ENCODE measurements at places on chromosomes 3 and 15.

GRCh38 chr3:58129041-58129770 lies 81.6 kb downstream of the DNASE1L3 start:
- DNase-seq = no peak

DNA sequence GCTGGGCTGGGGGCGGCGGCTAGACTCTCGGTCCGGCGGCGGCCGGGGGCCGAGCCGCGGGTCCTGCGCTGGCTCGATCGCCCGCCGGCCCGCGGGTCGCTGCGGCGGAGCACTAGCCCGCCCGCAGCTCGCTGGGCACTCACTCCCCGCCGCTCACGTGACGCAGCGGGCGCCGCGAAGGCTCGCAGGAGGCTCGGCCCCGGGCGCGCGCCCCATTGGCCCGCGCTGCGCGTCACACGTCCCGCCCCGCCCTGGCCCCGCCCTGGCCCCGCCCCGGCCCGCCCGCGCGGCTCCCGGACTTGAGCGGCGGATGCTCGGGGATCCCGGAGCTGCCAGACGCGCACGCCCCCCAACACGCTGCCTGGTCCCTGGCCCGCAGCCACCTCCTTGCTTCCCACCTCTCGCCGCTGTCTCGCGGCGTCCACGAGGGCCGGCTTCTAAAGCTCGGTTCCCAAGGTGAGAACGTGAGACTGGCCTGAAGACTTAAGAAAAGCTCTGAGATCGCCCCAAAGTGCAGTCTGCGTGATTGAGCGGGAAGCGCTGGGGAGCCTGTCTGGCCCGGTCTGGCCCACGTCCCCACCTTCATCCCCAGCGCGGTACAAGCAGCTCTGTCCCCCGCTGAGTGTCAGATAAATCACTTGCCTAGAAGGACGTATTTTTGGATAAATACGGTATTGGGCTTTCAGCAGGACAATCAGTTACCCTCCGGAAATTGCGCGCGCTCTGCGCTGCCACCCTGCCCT lies at the start of gene KLF15:
Gene KLF15 (minus strand): TSS at position 114 of the 743 bp plus-strand sequence. CDS start 4,486 bp downstream, outside the sequence.
- DNase-seq = peak; percentile 73

DNA sequence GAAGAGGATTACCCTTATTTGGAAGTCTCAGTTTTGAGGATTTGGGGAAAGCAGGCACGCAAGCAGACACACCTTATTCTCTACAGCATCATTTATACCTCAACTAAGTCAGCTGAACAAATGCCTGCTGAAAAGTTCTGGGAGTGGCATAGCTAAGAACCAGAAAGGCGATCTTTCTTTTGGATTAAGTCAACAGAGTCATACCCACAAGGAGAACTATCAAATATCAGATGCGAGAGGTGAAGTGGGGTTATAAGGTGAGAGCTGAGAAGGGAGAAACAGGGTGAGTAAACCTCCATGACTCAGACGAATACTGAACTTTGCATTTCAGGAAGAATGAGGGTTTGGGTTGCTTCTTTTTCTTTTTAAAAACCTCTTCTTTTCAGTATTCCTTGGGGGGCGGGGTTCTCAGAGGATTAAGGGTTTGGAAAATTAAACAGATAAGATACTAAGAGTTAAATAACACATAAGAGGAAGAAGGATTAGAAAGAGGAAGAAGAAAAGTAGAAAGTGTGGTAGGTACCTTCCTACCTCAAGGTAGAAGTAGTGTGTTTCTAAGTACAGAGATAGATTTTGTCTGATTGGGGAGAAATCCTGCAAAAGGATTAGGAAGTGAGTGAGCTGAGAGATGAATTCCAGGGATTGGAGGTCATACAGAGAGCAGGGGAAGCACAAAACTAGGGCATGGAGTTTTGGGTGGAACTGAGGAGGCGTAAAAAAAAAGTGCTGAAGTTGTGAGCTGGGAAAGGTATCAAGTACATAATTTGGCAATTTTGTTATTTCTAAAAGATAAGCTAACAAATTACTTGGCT lies 41.3 kb upstream of the ICE2 start:
- peak; percentile 42 for DNase-seq

DNA sequence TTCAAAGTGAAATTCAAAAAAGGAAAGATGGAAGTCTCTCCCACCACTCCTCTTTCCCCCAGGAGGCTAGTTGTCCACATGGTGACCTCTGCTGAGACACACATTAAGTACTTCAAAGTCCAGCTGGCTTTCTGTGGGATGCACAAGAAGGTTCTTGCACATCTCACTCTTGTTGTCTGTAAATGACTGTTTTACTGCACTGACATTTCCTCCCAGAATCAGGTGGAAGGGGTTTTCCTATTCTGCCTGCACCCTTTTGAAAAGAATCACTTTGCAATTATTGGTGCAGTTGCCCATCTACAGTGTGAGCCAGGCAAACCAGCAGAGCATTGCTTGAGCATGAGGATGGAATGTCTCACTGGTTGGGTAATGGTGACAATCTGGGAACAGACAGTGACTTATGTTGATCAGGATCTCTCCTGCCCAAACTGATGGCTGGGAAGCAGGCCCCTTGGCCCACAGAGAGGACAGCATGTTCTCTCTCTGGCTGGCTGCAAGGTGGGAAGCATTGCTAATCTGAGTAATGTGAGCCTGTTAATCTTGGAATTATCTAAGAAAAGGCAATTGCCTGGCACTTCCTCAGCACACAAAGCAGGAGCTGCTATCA lies 347.7 kb upstream of the SATB1 start:
- DNase-seq = no peak

DNA sequence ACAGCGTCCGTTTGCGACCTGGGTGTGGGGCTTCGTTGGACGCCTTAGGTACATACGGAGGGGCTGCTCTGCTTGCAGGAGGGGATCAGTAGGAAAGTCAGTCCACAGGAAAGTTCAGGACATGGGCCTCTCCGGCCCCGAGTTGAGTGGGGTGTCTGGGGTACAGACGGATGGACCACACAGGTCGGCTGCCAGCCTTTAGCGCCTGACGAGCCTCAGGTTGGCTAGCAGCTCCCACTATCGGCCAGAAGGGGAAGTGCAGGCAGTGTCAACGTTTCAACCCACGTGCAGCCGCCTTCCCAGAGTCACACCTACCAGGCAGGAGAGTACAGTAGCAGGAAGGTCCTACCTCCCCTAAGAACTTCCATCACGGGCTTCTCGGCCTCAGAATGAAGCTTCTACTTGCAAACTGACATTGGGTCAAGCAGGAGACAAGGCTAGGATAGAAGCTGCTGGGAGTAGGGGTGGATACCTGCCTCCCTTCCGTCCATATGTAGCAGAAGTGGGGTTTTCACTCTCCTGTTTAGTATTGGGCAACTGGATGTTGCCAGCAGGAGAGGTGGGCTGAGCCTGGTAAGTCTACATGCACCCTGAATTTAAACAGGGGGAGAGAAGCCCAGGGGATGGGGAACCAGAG lies 1.8 kb upstream of the SCN5A start:
- DNase-seq = peak; percentile 37

DNA sequence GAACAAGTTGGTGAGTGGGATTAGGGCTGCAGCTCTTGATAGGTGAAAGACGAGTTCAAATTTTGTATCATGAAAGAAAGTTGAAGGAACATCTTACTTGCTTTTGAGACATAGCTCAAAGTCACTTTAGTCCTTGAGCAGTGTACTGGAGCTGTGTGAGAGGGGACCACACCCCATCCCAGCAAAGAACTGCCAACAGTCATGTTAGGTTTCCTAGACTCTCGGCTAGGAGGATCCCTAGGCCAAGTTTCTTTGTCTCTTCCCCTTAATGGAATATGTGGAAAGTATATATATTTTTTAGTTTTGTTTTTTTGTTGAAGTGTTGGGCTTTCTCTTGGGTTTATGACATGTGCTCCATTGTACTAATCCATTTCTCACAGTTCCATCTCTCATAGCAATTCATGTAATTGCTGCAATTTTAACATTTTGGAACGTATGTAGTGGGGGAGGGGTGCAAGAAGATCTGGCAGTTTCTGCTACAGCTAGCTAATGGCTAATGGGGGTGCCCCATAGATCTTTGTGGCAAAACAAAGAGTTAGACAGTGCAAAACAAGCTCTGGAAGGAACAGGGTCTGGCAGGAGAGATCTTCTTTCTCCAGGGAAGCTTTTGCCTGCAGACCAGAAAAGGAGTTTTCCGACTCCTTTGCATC lies 25.1 kb downstream of the TLNRD1 start:
- no peak for DNase-seq

DNA sequence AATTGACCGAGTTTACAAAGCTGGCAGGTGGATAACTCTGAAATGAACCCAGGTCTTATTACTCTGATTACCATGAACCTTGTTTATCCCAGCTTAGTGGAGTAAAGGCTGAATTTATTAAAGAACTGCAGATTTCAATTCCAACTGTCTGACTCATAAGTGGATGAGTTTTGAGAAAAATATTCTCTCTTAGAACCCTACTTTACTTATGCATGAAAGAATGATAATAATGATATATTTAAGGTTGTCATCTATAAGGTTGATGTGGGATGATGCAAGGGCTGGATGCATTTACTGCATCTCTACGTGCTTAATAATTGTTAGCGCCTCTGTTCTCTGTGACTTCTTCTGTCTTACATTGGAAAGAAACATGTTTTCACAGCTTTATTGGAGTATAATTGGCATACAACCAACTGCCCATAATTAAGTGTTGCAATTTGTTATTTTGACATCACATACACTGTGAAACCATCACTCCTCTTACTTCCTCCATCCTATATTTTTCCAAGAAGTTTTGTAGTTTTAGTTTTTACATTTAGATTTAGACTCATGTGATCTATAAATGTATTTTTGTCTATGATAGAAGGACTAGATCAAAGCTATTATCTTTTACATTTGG lies 771.2 kb upstream of the ARRDC4 start:
- DNase-seq = no peak

- DNase-seq = no peak
Observed at GRCh38 chr15:62565634-62566026, 400.5 kb upstream of the C2CD4B start.

DNA sequence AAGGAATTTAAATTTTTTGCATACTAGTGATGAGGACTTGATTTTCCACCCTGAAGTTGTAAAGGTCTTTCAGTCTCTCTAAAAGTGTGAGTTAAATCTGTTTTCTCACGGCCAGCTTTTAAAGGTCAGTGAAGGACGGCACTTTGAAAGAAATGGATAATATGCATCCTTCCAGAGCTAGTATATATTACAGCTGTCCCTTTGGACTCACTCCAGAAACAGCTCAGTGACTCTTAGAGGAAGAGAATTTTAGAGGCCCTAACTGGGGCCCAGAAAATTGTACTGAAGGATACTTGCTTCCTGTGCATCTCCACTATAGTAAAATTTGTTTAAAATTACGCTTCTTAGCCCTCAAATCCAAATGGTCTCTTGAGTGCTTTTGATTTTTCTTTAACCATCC lies 41.6 kb downstream of the PIK3CA start:
- DNase-seq = peak; percentile 66

- peak; percentile 20 for DNase-seq
Observed at GRCh38 chr3:85567071-85567676, 608.4 kb downstream of the CADM2 start.

DNA sequence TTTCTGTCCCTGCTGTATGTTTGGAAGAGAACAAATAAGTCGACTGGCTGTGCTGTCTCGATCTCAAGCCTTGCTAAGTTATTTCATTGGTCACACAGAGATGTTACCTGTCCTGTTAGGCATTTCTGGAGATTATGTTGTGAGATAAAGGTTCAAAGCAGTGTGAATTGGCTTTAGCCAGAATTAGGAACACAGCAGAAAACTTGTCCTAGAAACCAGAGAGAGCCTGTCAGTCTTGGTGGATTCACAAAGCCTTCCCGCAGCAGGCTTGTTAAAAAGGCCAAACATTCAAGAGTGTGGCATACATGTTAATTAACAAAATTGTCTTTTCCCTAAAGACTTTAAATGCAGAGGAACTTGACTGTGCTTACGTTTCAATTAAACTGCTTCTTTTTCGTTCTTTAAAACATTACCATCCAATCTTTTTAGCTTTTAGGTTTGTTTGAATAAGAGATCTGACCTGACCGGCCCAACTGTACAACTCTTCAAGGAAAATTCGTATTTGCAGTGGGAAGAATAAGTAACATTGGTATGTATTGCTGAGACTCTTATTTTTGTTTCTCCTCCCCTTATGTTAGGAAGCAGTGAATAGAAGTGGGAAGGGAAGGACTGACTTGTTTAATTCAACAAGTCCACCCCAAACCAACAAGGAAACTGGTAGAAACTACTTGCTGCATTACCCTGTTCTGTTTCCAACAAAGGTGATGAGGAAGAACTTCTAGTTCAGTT lies 25.2 kb downstream of the ABHD2 start:
- DNase-seq = no peak

DNA sequence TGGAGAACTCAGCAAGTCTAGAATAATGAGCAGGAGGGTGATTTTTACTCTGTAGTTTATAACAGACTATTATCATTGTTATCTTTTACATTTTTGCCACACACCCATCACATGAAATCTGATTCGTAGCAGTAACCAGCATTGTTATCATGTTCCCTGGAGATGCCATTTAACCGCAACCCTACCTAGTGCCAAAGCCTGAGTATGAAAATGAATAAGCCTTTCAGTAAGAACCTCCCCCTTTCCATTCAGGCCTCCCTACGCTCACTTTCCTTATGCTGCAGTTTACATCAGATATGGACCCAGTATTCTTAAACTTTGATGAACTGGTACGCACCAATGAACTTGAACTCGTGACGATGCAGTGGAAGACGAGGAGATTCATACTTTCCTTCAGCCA lies 158.7 kb upstream of the SPRED1 start:
- no peak for DNase-seq

GRCh38 chr3:158794936-158795518 lies 6.8 kb upstream of the MFSD1 start:
- peak; percentile 32 for DNase-seq

GRCh38 chr15:73927003-73927475 lies 777 bp downstream of the LOXL1 start:
- no peak for DNase-seq

GRCh38 chr15:40787991-40788390 lies 18.2 kb downstream of the C15orf62 start:
- DNase-seq = no peak

GRCh38 chr3:18241837-18242236 lies 183.3 kb downstream of the SATB1 start:
- peak; percentile 17 for DNase-seq

DNA sequence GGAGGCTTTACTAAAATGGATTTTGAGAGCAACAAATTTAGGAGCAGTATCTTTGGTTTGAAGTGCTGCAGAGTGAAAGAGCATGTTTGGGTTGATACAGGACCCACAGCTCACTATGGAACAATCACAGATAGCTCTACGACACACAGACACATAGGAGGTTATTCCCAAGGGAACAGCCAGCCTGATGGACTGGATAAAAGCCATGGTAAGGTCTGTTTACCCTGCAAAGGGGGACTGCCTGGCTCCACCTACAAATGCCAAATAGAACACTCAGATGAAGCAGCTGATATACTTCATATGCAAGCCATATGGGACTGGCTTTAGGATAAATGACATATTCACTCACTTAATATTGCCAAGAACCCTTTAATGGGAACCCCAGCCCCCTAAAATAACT lies 75.4 kb downstream of the CDC25A start:
- DNase-seq = no peak

- DNase-seq = peak; percentile 26
Observed at GRCh38 chr3:34676436-34676835, 878.0 kb downstream of the PDCD6IP start.

DNA sequence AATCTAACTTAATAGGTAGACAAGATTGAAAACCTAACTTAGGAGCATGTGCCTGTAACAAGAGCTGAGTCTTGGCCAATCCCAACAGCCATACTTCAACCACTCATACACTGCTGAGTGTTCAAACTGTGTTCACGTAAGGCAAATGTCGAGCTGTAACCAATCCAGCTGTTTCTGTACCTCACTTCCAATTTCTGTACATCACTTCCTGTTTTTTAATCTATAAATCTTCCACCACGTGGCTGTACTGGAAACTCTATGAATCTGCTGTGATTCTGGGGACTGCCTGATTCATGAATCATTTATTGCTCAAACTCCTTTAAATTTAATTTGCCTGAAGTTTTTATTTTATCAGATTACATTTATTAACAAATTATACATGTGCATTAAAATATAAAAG lies 44.6 kb upstream of the NEDD4 start:
- DNase-seq = peak; percentile 61

Data from fibroblast of skin of right quadriceps (primary cell).